ENCODE measurements at places on chromosomes 1 and 21.
A peak's percentile ranks its signal among the peaks of the same experiment; 100 is the strongest.

DNA sequence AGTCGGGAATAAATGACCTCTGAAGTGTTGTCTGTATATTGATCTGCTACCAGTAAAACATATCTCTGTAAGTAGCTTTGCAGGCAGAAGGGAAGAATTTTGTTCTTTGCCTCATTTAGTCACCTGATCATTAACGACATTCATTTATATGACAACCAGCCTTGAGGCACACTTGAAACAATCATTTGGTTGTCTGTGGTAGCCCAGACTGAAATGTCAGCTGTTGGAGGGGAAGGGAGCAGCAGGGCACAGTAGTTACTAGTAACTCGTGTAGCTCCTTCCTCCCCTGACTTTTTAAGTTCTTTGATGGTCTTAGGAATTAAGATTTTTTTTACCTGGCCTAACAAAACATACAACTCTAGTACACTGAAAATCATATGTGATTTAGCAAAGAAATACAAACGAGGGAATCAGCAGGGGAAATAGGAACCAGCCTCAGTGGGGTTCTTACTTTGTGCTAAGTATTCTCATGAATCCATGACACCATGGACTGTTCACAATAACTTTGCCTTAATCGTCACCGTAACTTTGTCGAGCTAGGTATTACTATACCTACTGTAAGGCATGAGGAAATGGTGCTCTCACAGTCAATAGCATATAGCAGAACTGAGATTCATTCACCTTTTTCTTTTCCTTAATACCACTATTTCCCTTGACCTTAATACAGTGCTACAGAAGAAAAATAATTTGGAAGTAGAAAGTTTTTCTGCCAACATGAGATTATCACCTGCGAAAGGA, 6.4 kb downstream of the IL12RB2 start:
- DNase-seq, result no peak

DNA sequence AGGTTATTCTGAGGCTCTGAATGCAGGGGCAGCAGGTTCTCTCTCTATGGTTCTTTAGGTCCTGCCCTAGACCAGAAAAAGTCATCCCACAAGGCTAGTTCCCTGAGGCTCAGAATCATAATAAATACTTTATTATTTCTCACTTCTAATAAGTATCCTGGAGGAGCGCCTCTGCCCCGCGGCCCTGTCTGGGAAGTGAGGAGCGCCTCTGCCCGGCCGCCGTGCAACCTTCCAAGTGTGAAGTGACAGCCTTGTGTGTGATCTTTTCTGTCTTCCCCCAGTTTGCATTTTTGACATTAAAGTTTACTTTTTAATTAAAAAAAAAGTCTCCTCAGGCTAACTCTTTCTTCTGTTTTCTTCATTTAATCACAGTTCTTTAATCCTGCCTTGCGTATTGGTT, 11.5 kb downstream of the AIM2 start:
- DNase-seq, result no peak

DNA sequence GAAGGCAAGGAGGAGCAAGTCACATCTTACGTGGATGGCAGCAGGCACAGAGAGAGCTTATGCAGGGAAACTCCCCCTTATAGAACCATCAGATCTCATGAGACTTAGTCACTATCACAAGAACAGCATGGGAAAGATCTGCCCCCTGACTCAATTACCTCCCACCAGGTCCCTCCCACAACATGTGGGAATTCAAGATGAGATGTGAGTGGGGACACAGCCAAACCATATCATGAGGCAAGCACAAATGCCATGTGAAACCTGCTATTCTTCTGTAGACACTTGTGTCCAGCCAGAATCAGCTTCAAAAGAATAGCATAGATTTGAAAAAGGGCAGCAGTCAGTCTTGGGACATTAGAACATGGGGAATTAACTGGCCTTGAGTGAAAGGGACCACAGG, 32.2 kb upstream of the UBE2U start:
- DNase-seq, result no peak

- no peak for DNase-seq
Observed at GRCh38 chr21:21241391-21241790, 243.2 kb downstream of the NCAM2 start.

GRCh38 chr1:231075020-231075419, 35.0 kb upstream of the FAM89A start:
- no peak for DNase-seq

DNA sequence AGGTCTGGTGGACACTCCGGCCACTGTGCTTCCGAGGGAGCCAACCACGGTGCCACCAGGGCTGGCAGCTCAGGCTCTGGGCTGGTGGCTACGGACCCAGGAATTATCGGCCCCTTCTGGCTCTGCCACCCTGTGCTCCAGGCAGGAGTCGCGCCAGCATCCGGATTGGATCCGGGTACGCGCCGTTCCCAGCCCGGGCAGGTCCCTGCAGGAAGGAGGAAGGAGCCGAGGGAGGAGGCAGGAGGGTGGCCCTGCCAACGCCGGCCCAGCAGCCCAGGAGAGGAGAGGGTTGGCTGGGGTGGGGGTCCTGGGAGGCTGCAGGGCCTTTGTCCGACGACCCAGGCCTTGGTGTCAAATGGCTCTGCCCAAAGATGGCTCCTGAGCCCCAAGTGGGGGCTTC, 160.5 kb downstream of the CASZ1 start:
- DNase-seq, result no peak

DNA sequence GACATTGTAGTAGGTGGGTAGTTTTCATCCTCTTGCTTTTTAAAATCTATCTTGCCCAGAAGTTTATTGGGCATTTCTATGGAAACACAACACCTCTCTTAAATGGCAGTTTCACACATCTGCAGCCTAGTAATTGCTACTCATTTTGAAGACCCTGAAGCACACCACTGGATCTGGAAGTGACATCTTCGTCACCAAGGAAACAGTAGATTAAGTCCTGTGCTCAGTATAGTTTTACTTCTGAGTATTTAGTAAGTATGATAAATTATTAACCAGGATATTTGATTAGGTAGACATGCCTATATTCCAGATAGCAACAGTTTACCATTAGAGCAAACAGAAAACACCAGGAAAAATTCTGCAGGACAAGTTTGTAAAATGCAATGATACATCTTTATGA, 48.7 kb downstream of the UCK2 start:
- DNase-seq, result no peak

DNA sequence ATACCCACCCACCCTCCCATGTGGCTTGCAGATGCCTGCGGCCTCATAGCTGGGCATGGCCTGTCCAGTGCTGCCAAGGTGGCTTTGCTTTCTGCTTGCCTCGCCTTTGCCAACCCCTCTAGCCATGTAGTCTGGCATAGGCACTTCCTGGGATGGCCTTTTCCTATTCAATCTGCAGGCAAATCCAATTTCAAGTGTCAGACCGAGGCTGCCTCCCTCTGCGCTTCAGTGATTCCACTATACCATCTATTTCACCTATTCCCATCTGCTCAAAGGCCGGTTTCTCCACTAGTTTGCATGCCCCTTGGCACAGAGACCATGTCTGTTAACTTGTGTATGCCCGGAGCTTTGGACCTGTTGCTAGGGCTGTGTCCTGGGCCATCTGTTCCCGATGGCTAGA, 3.8 kb upstream of the ZBTB21 start:
- DNase-seq, result peak; percentile 59

DNA sequence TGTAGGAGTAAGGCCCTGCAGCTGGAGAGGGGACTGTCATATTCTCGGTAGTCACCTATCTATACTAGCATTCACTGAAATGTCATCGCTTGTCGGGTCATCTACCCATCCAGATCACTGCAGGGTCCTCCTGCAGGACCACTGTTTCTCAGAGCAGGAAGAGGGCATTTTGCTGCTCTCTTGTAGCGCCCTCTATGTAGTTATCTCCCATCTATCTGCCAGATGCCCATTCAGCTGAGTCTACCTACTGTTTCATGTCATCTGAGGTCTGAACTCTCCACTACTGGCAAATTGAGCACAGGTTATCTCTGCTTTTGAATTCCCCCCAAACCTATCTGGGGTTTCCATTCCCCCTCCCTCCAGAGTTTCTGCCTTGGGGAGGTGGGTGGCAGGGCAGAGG, 258.2 kb upstream of the FOXD3 start:
- no peak for DNase-seq

- DNase-seq, result no peak
Observed at GRCh38 chr21:15408089-15408488, 321.7 kb upstream of the USP25 start.

GRCh38 chr1:11653861-11654136, 430 bp downstream of the FBXO2 start:
- no peak for DNase-seq

GRCh38 chr1:228075801-228076271, 6.7 kb upstream of the ARF1 start:
- DNase-seq, result no peak

GRCh38 chr1:60848583-60849188, 233.7 kb upstream of the NFIA start:
- DNase-seq, result no peak

- no peak for DNase-seq
Observed at GRCh38 chr1:183735069-183735860, 69.7 kb upstream of the RGL1 start.
